Frontal cortex (tissue), 4 donors: ENCODE measurements at places on chromosomes 4 and X.

DNA sequence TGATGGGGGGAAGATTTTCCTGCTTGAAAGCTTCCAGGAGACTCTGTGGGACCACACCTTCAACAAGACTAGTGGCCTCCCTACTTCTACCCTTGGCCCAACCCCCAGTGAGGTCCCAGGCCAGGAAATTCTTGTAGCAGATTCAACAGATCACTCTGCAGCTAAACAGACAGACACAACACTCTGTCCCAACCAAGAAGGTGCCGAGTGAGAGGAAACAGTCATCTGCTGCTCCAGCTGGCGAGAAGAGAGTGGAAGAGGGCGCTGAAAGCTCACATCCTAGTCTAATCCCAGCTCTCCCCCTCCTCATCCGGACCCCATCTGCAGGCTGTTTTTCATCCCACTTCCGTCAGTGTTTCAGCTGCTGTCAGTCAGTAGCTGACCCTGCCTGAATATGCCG is 63.4 kb downstream of the CHRDL1 start:
- DNase-seq, result no peak

DNA sequence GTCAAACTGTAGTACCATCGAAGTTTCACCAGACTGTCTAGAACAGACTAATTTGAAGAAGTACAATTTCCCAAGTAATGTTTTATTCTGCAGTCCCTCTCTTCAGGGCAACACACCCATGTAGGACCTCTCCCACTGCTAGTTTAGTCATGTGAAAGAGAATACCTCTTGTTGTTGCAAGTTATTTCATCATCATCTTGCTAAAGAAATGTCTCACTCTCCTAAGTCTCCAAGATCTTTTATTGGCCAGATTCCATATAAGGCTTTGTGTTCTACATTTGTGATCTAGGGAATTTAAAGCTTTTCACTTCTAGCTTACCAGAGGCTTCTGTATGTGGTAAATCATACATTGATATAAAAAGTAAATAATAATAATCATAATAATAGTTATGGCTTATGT is 745.3 kb upstream of the MAGEB2 start:
- DNase-seq, result no peak

DNA sequence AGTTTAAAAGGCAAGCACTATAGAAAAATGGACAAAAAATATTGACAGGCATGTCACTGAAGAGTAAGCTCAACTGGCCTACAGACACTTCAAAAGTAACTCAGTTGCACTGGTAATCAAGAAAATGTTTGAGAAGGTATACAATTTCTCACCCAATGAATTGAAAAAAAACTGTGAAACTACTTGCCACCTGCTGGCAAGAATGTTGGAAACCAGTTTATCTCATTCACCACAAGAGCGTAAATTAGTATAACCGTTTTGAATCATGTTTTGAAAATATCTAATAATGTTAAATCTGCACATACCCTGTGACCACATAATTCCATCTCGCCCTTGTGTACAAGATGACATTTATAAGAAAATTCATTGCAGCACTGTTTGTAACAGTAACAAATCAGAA is 31.7 kb downstream of the TXK start:
- no peak for DNase-seq

- no peak for DNase-seq
Measured at GRCh38 chr4:110467400-110467799, 8.6 kb upstream of the ENPEP start.

GRCh38 chrX:150161193-150161592 is 201.9 kb upstream of the MAMLD1 start:
- no peak for DNase-seq

DNA sequence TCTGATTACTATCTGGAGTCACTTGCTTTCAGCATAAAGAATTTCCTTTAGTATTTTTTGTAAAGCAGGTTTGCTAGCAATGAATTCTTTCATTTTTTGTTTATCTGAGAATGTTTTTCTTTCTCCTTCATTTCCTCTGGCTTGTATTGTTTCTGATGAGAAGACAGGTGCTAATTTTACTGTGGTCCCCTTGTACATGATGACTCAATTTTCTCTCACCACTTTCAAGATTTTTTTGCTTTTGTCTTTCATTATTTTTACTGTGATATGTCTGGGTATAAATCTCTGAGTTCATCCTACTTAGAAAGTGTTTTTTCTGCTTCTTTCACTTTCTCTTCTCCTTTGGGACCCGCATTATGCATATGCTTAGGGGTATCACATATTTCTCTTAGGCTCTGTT is 62.6 kb downstream of the PKD2 start:
- DNase-seq, result no peak

DNA sequence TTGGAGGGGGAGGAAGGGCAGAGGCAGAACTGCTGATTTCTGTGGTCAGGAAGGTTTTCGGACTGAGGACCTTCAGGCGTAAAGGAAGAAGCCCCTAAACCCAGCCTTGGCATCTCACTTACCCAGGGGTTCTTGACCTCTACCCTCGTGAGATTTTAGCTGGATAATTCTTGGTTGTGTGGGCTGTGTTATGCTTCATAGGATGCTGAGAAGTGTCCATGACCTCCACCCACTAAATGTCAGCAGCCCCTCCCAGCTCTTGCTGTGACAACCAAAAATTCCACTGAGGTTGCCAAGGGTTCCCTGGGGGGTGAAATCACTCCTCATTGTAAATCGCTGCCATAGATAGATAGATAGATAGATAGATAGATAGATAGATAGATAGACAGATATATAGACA is 5.8 kb upstream of the CRLF2 start:
- no peak for DNase-seq

GRCh38 chr4:148200960-148201359 is 241.3 kb downstream of the NR3C2 start:
- no peak for DNase-seq

DNA sequence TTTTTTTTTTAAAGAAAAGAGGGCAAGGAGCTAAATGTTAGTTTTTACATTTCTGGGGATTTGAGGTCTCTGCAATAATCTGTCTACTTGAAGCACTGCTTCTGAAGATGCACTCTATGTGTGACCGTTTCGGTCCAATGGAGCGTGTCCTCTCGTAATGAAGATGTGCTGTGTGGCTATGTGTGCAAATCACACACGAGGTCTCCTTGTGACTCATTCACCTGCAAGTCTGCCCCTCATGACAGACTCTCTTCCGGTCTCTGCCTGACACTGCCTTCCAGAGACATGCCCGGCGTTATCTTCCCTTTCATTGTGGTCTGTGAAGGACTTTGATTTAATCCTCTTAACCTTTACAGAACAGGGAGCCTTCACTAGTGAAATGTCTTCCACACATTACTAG is 84.3 kb downstream of the TRAM1L1 start:
- no peak for DNase-seq

DNA sequence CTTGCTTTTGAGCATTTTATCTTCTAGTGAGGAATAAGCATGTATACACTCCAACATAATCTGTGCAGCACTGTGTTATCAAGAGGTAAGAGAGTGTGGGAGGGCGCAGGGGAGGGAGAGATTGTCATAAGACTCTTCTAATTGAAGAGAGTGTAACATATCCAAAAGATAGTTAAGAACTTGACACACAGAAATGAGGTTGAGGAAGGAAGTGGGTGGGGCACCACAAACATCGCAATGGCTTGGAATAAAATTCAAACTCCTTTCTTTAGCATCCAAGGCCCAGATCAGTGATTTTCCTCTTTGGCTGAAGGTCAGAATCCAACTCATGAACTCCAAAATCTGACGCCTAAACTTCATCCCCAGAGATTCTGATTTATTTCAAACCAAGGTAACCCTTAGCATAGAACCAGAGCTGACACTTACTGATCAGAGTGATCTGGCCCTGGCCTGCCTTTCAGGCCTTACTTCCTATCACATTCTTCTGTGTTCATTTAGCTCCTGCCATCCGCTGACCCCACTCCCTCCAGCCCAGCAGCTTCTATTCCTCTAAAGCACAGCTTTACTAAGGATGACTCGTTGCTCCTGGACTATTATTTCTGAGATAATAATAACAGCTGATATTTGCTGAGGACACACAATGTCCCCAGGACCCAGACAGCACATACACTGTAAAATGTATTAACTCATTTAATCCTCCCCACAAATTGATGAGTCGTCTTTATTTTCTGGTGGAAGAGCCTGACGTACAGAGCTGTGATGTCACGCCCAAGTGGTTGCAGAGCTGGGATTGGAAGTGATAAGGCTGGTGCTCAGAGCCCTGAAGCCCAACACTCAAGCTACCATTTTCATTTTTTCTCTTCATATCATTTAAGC is 10.6 kb upstream of the CTSO start:
- DNase-seq, result no peak

DNA sequence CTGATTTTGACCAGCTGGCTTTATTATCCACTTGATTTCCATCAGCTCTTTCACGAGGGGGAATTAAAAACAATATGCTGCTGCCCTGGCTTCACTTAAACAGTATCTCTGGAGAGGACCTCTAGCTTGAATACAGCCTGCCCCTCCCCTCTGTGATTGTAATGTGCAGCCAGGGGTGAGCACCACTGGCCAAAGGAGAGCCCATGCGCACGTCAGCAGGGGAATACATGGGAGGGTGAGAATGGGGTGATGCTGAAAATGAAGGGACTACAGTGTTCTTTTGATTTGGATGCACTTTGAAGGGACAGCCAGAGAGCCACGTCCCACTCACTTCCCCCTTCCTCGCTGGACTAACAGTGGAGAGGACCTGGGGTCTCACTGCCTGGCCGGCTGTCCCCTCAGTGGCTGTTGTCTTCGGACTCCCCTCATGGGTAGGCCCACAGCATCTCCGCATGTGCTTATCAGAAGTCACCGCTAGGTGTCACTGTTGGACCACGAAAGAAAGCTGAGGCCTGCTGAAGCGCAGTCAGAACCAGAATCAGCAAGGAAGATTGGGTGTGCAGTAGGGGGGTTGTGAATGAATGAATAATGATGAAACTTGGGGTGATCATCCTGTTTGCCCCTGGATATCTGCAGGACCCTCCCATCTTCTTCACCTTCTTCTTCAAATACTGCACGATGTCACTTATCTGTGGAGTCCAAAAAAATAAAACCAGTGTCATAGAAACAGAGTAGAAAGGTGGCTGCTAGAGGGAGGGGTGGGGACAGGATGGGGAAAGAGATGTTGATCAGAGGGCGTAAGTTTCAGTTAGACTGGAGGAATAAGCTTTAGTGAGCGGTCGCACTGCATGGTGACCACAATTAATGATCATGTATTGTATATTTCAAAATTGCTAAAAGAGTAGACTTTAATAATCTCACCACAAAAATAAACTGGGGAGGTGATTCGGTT is 32.8 kb downstream of the CLCN4 start:
- peak; percentile 34 for DNase-seq

DNA sequence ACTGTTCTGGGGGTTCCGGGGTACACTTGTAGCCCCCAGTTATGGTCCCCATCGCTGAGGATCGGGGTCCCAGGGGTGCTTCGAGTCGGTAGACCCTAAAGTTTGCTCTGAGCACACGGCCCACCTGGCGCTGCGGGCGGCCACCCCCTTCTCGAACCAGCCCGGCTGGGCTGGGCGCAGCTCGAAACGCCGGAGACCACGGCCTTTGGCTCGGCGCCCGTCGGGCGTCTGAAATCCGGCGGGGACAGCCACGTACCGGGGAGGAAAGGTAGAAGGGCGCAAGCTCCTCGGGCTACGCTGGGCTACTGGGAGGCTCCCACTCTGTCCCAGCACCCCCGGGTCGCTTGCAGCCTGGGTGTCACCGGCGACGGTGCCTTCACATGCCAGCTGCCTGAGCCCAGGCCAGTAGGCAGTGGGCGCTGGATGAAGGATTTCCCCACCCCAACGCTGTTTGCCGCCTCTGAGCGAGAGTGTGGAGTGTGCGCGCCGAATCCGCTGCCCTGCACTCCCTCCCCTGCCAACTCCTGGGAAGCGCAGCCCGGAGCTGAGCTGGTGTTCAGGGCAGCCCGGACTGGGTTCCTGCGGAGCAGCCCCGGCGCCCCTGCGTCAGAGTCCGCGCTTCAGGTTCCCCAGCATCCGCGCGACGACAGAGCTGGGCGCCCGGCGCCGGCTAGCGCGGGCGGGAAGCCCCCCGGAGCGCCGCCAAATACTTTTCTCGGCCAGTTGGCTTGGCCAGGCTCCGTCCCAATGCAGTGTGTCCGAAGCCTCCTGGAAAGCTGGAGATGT is 637 bp downstream of the MAMLD1 start:
- peak; percentile 42 for DNase-seq

- no peak for DNase-seq
Measured at GRCh38 chrX:120562569-120562926, 1.8 kb upstream of the CUL4B start.

- DNase-seq, result no peak
Measured at GRCh38 chr4:120821029-120821428, 101.5 kb downstream of the PRDM5 start.

DNA sequence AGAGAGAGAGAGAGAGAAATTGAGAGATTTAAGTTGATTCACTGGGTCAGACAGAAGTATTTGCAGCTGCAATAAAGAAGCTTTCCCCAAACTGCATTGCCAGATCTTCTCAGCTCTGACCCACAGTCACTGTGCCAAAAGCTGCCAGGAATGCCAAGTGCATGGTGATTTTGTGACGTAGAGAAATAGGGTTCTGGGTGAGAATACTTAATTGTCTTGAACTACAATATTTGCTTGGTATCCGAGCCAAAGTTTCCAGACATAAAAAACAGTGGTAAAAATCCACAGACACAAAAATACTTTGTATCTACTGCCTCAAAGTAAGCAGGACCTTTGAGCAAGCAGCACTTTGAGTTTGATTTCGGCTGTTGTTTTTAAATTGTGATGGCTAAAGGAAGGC is 331.1 kb downstream of the GRID2 start:
- no peak for DNase-seq

DNA sequence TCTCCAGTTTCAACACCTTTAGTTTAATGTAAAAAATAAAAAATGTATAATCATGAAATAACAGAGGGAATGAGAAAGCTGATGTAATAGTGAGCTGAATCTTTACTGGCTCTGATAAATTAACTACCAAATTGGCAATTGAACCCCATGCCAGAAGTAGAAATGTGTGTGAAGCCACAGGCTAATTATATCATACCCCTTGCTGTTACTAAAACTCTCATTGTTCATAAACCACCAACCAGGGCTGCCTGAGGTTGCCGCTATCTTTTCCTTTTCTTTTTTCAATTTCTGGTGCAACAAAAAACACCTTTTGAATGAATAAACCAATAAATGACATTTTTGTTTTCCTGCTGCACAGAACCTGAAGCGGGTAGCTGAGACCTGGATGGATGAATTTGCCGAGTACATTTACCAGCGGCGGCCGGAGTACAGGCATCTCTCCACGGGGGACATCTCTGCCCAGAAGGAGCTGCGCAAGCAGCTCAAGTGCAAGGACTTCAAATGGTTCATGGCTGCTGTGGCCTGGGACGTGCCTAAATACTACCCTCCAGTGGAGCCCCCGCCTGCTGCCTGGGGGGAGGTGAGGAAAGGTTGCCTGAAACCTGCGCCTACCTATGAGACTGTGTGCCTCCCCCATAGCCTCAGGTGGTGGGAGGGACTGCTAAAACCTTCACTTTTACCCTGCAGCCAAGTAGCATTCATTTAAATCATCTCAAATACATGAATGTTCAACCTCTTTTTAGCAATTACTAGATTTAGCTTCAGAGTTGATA is 216.7 kb upstream of the GALNT7 start:
- DNase-seq, result no peak

- no peak for DNase-seq
Measured at GRCh38 chrX:18034945-18035344, 173.8 kb upstream of the RAI2 start.

- no peak for DNase-seq
Measured at GRCh38 chr4:154205471-154205870, 286.1 kb downstream of the DCHS2 start.

- DNase-seq, result no peak
Measured at GRCh38 chr4:504076-504475, 5.1 kb downstream of the PIGG start.
